Vagina (tissue), 2 donors: ENCODE measurements at places on chromosomes 1 and 21.

DNA sequence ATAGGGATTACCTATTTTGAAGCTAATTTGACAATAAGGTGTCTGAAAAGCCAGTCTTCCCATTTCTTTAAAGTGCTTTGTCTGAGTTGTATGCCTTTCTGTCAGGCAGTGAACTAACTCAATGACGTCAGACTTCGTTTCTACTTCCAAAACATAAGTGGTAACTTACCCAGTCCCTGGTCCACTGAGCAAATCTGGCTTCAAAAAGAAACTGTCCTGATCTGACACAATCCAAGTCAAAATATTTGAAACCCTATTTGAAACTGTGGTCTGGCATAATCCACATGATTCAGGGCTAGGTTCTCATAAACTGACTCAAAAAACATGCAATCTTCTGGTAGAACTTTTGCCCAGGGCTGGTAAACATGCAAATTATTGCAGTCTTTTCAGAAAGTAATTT, 34.0 kb downstream of the DIRAS3 start:
- DNase-seq, result no peak

- DNase-seq, result no peak
Observed at GRCh38 chr1:55192093-55192492, 23.1 kb downstream of the USP24 start.

GRCh38 chr1:106876384-106876783, 180.1 kb upstream of the PRMT6 start:
- DNase-seq, result no peak

- DNase-seq, result no peak
Observed at GRCh38 chr21:42731264-42732032, 78.0 kb downstream of the PDE9A start.

DNA sequence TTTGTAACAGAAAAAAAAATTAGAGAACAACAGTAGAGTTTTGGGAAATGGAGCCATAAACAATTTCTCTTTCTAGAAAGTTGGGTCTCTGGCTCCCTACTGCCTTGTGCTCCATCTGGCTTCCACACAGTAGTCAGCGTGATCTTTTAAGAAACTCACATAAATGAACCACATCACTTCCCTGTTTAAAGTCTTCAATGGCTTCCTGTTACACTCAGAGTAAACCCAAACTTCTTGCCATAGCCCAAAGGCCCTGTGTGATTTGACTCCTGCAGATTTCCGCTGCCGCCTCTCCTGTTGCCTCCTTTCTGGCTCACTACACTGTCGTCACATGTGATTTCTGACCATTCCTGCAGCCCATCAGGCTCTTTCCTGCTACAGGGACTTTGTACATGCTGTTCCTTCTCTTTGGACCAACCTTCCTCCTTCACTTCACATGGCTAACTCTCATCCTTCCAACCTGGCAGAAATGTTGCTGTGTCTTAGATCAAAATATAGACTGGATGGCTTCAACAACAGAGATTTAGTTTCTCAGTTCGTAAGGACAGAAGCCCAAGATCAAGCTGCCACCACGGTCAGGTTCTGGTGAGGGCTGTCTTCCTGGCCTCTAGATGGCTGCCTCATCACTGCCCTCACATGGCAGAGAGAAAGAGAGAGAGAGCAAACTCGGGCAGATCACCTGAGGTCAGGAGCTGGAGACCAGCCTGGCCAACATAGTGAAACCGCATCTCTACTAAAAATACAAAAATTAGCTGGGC, 34.0 kb downstream of the OPRD1 start:
- DNase-seq, result no peak

DNA sequence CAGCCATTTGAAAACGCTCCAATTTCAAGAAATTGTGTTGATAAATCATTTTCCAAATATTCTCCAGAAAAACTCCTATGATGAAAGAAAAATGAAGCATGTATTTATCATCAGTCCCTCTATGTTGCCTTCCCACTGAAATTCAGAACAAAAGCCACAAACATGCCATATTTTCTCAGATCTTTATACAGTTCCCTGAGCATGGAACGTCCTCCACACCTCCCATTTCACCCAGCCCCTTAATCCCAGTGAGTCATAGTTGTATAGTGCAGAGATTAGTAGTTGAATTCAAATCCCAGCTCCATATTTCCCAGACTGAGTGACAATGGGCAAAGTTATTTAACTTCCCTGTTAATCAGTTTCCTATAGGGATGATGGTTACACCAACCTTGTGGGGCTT, 20.6 kb upstream of the NPL start:
- no peak for DNase-seq

- no peak for DNase-seq
Observed at GRCh38 chr1:34476371-34476770, 278.5 kb upstream of the GJB5 start.

DNA sequence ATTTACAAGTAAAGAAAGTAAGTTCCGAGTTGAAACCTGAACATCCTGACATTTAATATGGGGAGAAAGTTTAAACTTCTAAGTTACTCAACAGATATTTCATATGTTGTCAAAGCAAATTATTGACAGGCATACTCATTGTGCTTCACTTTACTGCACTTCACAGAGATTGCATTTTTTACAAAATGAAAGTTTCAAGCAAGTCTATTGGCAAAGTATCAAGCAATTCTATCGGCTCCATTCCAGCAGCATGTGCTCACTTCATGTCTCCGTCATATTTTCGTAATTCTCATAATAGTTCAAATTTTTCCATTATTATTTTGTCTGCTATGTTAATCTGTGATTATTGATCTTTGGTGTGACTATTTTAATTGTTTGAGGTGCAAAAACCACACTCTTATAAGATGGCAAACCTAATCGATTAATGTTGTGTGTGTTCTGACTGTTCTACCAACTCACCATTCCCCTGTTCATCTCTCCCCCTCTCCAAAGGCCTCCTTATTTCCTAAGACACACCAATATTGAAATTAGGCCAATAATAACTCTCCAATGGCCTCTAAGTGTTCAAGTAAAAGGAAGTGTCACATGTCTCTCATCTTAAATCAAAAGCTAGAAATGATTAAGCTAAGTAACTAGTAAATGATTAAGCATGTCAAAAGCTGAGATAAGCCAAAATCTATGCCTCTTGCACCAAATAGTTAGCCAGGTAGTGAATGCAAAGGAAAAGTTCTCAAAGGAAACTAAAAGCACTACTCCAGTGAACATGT, 68.2 kb upstream of the BCL9 start:
- no peak for DNase-seq

- no peak for DNase-seq
Observed at GRCh38 chr1:29914936-29915335, 678.6 kb downstream of the PTPRU start.

DNA sequence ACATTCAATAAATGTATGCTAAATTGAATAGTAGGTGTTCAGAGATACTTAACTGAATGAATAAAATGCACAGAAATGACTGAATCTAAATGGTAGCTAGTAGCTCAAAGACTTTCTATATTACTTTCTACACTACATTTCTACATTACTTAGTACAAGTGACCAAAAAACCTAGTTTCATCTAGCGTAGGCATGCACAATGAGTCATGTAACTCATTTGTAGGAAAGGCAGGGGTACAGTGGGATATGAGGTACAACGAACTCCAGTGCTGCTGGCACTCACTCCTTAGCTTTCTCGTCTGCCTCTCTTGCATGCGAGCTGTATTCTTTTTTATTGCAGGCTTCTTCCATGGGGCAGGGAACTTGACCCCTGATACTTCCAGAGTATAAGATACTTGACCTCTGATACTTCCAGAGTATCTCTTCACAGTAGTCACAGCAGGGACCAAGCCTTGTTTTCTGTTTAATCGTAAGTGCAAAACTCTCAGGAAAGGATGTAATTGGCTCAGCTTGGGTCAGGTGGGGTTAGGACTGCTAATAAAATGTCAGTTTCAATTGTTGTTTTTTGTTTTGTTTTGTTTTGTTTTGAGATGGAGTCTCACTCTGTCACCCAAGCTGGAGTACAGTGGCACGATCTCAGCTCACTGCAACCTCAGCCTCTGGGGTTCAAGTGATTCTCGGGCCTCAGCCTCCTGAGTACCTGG, 4.9 kb upstream of the ATP2B4 start:
- DNase-seq, result no peak

DNA sequence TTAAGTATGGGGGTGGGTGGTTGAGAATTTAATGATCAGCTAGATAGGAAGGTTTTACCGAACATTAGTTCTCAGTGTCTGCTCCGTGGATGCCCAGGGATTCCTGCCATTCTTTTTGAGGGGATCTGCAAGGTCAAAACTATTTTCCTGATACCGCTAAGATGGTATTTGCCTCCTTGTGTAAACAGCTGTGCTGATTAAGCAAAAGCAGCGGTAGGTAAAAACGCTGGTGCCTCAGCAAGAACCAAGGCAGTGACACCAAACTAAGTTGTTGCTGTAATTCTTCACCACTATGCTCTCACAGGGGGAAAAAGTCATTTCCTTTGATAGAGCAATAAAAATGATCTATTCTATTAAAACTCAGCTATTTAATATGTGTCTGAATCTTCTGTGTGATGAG, 229.0 kb downstream of the FMN2 start:
- DNase-seq, result no peak

- DNase-seq, result no peak
Observed at GRCh38 chr1:202565890-202566602, 144.2 kb downstream of the SYT2 start.

DNA sequence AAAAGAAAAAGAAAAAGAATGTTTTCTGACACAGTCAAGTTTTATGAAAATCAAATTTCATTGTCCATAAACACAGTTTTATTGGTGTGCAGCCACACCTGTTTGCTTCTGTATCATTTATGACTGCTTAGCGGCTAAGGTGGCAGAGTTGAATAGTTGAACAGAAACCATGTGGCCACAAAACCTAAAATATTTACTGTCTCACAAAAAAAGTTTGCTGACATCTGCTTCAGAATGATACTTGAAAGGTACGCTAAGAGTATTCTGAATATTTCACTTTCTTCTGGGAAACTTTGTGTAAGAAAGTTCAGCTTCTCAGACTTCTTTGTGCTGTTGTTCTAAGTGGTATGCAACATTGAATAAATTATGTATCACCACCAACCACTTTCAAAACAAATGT, 6.2 kb downstream of the KCNK1 start:
- no peak for DNase-seq

GRCh38 chr1:100353071-100353801, 930 bp downstream of the CDC14A start:
- no peak for DNase-seq

- DNase-seq, result no peak
Observed at GRCh38 chr1:209800984-209801834, 4.7 kb downstream of the IRF6 start.

DNA sequence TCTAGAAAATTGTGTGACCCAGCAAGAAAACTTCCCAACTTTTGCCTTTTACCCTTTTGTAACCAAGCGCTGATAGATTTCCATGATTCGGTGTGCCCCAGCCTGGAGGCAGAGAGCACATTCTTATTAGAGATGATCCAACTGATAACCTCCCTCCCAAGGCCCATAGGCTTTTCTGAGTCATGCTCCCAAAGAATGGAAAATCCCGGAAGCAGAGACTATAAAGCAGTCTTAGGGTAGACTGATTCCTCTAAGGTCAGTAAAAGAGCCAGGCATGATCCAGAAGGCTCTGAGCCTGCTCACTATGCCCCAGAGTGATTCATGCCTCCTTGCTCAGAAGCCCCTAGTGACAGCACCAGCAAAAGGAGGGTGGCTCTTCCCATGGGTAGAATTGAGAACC, 4.3 kb downstream of the CAMK1G start:
- no peak for DNase-seq

GRCh38 chr1:36386265-36387140, 779 bp upstream of the STK40 start:
- peak; percentile 100 for DNase-seq

DNA sequence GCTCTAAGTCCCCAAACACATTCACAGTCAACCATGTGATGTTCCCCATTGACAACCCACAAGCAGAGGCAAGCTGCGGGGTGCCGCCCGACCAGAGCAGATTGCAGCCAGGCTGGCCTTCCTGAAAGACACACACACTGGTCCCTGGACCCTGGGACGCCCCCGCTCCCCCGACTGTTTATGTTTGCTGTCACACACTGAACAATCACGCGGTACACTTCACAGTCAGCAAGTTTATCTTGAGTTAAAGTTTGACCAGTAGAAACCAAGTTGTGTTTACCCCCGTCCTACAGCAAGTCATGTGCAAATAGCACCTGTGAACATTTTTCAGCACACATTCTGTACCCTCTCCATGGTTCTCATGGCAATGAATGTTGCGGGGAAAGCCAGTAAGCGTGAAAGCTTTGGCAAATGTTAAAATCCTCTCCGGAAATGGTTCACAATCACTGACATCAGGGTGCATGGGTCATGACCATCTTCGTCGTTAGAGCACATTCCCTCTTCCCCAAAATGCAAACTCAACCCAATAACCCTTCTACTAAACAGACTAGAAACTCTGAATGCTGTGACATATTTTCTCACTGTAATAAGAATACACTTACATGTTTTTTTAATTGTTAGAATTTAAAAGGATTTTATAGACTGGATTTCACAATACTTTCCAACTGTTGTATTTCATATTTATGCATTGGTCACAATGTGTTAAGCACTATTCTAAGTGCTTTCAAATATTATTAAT, 33.3 kb upstream of the IRF2BP2 start:
- no peak for DNase-seq

- DNase-seq, result no peak
Observed at GRCh38 chr1:32791881-32792280, 25.3 kb downstream of the YARS1 start.

DNA sequence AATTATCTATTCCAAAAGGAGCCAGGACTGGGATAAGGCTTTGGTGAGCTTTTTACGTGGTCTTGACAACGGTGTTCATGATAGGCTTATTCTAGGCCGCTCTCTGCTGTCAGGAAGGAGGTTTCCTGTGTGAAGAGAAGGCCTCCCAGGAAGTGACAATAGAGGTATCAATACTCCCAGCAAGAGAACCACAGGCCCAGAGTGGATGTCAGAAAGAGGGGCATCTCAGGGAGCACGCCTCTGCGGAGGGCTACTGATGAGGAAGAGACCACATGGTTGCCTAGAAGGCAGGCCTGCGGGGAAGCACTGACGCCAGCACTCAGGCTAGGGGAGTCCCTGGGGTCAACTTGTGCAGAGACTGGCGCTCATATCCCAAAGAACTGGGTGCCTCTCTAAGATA, 60.4 kb downstream of the ITPKB start:
- DNase-seq, result no peak

GRCh38 chr1:81967951-81968350, 167.2 kb downstream of the ADGRL2 start:
- no peak for DNase-seq

DNA sequence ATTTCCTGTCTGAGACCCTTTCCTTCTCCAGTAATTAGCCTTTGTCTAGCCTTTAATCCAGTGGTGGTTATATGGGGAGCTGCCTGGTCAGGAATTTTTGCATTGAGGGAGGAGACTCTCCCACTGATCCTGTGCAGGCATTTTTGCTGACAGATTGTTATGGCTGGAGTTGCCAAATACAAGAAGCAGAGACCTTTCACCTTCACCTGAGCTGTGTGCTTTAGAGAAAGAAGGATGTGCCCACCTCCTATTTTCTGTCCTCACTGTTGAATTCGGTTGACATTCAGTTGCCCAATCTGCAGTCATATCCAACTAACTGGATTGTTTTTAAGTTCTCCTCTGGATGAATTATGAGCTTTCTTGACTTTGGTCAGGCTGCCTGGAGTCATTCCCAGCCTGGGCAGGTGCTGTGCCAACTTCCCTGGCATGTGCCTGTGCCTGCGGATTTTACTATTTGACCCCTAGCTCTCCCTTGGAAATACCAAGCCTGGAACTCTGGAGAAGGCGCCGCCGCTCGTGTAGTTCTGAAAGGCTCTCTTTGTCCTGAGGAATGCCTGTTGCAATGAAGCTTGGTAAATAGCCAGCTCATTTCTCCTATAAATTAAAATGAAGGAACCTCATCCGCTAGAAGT, 143.9 kb downstream of the NOS1AP start:
- DNase-seq, result no peak

- DNase-seq, result no peak
Observed at GRCh38 chr1:113834716-113835115, 22.4 kb upstream of the RSBN1 start.
